Caki2 (cell line): ENCODE measurements at places on chromosomes 16 and 17. TPM values are rescaled to one million over a fixed set of nuclear protein-coding genes. Genes with fewer than 3 reads are reported as not detected.
A peak's percentile ranks its signal among the peaks of the same experiment; 100 is the strongest.

GRCh38 chr16:46857368-46857945 is 26.5 kb upstream of the C16orf87 start:
- DNase-seq, result peak; percentile 41

DNA sequence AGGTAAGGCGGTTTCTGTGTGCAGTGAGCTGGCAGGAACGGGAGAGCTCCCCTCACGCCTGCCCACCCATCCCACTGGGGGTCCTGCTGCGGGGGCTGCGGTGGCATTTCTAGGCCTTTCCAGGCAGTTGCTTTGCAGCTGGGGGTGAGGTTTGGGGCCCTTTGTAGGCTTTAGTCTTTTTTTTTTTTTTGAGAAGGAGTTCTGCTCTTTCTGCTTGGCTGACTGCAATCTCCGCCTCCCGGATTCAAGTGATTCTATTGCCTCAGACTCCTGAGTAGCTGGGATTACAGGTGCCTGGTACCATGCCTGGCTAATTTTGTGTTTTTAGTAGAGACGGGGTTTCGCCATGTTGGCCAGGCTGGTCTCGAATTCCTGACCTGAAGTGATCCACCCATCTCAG is 11.1 kb downstream of the TSC2 start:
- peak; percentile 39 for DNase-seq

DNA sequence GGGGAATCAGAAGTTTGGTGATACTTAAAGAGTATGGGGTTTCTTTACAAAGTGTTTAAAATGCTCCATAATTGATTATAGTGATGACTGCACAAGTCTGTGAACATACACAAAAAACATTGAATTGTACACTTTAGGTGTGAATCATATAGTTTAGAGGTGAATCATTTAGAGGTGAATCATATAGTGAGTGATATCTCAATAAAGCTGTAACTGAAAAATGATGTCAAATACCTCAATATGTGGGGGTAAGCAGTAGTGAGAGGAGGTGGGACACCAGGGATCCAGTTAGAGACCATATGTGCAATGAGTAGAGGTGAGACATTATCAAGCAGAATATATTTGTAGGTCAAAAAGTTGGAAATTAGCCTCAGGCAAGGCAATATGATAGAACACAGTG is 264.5 kb downstream of the PMP22 start:
- no peak for DNase-seq

DNA sequence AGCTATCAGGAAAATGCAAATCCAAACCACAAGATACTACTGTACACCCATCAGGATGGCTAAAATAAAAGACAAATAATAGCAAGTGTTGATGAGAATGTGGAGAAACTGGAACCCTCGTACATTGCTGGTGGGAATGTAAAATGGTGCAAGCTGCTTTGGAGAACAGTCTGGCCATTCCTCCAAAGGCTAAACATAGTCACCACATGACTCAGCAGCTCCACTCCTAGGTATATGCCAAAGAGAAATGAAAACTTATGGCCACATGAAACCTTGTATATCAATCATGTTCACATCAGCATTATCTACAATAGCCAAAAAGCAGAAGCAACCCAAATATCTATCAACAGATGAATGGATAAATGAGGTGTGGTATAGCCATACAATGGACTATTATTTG is 28.5 kb downstream of the VAC14 start:
- DNase-seq, result no peak

DNA sequence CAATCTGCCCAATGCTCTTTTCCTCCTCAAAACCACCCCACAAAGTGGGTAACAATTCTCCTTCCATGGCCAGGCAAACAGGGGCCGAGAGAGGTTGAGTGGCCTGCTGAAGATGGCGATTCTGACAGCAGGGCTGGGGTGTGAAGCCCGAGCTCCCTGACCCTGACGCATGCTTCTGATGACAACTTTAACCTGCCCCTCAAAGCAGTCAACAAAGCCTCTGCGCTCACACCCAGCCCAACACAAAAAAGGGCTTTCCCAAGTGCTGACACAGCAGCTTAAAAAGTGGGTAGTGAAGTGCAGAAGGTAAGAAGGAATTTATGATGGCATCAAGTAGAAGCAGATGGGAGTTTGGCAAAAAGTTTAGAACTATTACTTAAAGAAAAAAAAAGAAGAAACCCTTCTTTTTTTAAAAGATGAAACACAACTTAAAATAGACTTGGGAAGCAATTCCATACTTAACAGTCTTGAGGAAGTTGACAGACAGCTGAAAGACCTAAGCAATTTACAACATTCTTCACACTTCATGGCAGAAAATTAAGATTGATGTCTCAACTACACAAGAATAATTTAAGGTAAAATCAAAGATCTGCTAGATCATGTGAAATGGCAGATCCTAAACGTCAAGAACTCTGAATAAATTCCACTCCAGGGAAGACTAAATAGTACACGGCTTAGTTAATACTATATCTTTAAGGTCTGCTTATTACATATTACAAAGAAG is 133.9 kb downstream of the PARN start:
- DNase-seq, result no peak

Gene CDRT15L2
- not detected in 2 replicates for total RNA-seq
